Activated CD4-positive, alpha-beta T cell treated with anti-CD3 and anti-CD28 coated beads, Interleukin-2, Interleukin-4, amounts not matched to agents 100 ng/mL and 50 ng/mL, durations not matched to agents 16 hours and 8 hours (primary cell): ENCODE measurements at places on chromosomes 7 and 10.

DNA sequence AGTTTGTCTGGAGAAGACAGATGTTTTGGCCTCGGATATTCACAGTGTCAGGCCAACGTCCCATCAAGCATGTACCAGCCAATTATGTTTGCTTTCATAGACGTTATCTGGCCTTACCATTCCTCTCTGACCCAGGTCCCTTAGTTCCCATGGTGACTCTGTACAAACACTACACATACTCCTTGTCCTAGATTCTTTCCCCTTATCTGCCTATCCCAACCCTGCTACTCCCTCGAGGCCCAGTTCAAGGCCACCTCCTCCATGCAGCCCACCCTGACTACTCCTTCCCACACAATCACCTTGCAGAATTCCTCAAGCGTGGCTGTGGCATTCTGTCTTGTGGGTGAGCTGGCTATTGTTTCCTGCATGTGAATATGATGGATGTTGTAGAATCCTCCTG, 155.2 kb downstream of the PRKAG2 start:
- no peak for DNase-seq

- DNase-seq, result no peak
These were observed 34.1 kb downstream of the REEP3 start for GRCh38 chr10:63555330-63555729.

GRCh38 chr7:55457801-55458200, 92.7 kb downstream of the LANCL2 start:
- no peak for DNase-seq

DNA sequence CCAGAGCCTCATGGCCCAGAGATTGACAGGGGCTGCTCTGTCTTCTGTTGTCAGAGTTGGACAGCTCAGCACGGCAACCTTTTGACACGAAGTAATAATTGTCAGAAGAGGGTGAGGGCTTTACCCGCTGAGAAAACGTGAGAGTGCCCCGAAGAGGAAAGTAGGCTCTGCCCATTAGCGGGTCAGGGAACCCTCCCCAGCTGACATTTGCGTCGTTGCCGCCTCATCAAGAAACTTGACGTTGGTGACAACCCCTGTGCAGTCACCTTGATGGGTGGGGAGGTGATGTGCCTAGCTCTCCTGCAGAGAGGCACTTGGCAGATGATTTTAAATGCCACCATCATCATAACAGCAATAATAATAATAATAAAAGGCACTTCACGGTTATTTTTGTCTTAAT, 202.1 kb downstream of the USP6NL start:
- no peak for DNase-seq

- no peak for DNase-seq
These were observed 612.9 kb upstream of the KCND2 start for GRCh38 chr7:119660080-119660479.

DNA sequence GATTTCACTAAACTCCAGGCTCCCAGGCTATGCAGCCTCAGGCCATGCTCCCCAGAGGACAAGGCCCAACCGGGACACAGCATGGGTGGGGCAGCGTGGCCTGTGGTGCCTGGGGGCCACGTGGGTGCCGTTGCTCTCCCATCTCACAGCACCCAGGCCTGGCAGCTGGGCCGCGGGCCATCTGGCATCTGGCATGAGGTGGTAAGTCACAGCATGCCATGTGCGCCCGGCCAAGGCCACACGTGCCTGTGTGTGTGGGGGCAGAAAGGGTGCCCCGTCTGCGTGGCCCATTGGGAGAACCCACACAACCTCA, 204.1 kb downstream of the EBF3 start:
- no peak for DNase-seq

GRCh38 chr10:5710859-5711258, 26.2 kb downstream of the TASOR2 start:
- DNase-seq, result no peak

GRCh38 chr7:69638674-69639073, 40.4 kb downstream of the AUTS2 start:
- no peak for DNase-seq

- DNase-seq, result no peak
These were observed 71.0 kb downstream of the NRP1 start for GRCh38 chr10:33263453-33263852.

DNA sequence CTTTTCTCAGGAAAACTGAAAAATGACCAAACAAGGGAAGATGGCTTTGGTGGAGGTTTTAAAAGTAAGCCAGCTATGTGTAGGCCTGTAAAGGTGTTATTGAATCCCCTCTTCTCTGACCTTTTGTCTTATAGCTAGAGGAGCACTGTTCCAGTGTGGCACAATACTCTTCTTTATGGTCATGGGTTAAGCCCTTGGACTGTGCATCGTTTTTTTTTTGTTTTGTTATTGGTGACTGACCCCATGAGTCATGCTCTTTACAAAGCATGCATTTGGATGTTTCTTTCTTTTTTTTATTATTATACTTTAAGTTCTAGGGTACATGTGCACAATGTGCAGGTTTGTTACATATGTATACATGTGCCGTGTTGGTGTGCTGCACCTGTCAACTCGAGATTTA, 19.6 kb upstream of the FAM25A start:
- no peak for DNase-seq

DNA sequence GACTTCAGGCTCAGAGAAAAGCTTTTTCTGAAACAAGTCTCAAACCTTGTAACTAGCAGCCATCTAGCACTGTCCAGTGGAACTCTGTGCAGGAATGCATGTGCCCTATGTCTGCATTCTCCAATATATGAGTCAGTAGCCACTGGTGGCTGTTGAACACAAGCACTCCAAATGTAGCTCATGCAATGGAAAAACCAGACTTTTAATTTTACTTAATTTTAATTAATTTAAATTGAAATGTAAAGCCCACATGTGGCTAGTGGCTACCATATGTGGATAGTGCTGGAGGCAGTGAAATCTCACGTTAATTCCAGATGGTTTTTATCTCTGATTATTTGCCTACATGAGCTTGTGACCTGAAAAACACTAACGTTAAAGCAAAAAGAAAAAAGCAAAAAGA, 225.1 kb downstream of the GATA3 start:
- DNase-seq, result no peak

- DNase-seq, result peak; percentile 36
These were observed 75.4 kb downstream of the ANK3 start for GRCh38 chr10:60314069-60314940.

GRCh38 chr7:105594034-105594433, 12.7 kb upstream of the EFCAB10 start:
- DNase-seq, result no peak

- no peak for DNase-seq
These were observed 35.8 kb upstream of the PLPP4 start for GRCh38 chr10:120421250-120421649.

DNA sequence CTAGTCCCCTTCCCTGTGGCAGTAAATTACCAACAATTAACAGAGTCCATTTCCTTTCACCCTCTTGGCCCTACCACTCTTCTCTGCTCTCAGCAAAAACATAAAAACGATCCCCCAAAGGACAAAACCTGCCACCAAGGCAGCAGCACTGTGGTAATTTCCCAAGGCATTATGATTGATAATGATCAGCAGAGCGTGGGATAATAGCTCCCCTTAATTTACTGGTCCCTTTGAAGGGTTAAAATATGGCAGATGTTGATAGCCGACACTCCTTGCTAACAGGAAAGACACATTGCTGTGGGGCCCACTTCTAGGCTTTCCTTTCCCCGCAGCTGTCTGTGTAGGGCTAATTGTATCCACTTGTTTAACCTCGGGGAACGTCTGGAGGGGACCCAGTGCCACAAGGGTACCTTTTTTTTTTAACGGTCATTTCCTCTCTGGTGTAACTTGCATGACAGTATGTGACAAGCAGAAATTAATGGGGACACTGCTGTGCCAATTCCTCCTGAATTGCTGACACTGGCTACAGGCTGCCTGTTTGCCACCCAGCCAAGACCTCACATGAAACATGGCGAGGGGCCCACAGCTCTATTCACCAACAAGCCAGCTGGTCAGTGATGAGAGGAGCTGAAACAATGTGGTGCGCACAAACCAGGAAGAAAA, 81.3 kb downstream of the CDK6 start:
- DNase-seq, result no peak

DNA sequence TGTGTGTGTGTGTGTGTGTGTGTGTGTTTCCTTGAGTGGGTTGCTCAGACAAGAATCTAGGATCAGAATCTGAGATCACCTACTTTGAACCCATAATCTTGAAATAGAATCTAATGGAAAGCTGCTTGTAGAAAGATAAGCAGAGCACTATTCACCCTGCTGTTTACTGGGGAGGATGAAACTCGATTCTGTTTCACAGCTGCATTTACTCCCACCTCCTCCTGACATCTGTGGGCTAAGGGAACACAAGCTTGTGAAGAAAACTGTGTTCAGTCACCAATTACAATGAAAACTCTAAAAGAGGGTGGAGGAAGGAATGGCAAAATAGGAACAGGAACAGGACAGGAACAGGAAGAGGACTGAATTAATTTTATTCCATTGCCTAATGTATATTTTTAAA, 269.5 kb downstream of the TSPAN12 start:
- DNase-seq, result no peak

DNA sequence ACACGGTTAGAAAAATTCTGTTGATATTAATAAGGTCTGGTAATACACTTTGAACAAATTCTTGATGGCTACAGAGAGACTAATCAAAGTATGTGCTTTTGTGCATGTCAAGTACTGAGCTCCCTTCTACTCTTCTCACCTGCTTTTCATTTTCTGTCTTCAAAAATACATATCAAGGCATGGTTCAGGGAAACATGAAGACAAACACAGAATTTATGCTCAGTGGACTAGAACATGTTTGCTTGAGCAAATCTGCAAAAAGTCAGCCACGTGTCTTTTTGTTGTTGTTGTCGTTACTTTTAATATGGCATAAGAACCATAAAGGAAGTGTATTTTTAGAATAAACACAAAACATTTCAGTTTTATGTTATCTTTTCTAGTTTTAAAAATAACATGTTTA, 21.9 kb downstream of the CDK13 start:
- DNase-seq, result no peak

DNA sequence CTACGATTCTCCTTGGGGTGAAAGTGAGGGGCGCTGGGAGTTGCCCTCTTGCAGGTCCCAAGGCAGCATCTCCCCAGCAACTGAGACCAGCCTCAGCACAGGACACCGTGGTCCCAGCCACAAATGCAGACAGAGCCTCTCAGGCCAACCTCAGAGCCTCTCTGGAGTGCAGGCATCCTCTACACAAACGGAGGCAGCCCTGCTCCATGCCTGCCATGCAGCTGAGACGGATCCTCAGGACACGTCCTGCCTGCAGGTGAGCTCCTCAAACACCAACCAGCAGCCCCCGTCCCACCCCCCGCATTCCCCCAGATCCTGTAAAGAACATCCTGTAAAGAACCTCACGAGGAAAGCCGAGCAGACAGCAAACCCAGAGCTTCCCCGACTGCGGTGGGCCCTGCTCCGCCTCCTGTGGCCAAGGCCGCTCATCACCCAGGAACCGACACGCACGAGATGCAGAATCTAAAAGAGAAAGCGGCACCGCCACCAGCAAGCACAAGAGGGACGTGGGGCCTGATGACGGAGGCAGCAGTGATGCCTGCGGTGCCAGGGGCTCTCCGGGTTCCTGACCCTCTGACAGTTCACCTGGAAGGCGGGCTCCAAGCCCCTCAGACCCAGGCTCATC, 186.9 kb downstream of the PTPRN2 start:
- no peak for DNase-seq

GRCh38 chr10:100899171-100899570, 13.6 kb upstream of the SLF2 start:
- DNase-seq, result no peak

- peak; percentile 9 for DNase-seq
These were observed 46.6 kb downstream of the GLCCI1 start for GRCh38 chr7:8015100-8015745.

- DNase-seq, result no peak
These were observed 228.9 kb upstream of the CELF2 start for GRCh38 chr10:10788761-10789160.

DNA sequence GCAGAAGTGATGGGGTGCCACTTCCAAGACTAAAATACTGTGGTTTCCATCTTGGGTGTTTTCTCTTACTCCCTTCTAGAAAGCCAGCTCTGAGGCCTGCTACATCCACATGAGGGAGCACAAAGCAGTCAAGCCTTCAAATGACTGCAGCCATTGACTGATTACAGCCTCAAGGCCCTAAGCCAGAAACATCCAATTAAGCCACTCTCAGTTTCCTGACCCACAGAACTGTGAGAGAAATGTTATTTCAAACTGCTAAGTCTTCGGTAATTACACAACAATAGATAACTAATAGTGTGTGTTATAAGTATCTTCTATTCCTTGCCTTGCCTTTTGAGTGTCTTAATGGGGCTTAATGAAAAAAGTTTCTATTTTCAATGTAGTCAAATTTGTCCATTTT, 24.8 kb downstream of the BRAF start:
- no peak for DNase-seq

- DNase-seq, result no peak
These were observed 15.7 kb downstream of the GRID1 start for GRCh38 chr10:86350897-86351296.

DNA sequence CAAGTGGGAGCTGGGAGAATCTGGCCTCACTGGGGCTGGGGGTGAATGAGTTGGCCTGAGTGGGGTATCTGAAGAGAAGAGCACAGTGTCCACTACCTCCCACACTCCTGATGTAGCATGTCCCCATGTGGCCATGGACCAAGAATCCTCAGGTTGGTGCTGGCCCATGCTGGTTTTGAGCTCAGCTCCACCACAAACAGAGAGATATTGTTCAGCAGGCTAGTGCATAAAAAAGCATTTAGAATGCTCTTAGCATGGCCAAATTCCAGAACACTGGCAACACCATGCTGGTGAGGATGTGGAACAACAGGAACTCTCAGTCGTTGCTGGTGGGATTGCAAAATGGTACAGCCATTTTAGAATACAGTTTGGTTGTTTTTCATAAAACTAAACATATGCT, 61.4 kb downstream of the FRMPD2 start:
- no peak for DNase-seq

- peak; percentile 66 for DNase-seq
These were observed 65.3 kb downstream of the OR13A1 start for GRCh38 chr10:45249978-45250693.

DNA sequence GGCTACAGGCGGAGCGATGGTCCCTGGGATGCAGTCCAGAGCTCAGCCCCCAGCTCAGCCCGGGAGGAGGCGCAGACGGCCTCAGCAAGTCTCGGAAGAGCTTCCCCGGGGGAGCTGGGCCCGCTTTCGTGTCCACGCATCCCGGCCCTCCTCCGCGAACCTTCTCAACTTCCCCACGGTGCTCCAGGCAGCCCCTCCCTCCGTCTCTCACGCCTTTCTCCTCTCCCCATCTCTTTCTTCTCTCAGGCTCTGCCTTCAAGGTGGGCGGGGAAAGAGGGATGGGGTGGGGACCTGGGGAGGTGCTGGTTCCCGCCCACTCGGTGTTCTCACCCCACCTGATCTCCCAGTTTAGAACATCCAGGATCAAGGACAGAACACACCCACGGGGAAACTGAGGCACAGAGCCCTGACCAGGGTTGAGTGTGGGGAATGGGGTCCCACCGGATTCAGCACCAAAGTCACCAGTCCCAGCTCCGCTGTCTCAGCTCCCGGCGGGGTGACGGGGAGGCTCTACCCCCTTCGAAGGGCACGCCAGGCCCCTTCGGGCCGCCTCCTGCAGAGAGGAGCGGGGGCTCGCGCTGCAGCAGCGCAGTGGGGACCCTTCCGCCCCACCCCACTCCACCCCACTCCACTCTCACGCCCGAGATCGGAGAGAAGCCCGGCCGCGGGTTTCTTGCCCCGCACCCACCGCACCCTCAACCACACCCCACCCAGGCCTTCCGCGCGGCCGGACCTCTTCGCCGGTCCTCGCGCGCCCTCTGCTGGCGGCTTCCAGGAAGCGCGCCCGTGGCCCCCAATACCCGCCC, 18.2 kb downstream of the POLL start:
- DNase-seq, result peak; percentile 80
